Activated naive CD4-positive, alpha-beta T cell treated with anti-CD3 and anti-CD28 coated beads for 36 hours (primary cell): ENCODE measurements at places on chromosomes 12 and 14. TPM values are rescaled to one million over a fixed set of nuclear protein-coding genes. Genes with fewer than 3 reads are reported as not detected.

DNA sequence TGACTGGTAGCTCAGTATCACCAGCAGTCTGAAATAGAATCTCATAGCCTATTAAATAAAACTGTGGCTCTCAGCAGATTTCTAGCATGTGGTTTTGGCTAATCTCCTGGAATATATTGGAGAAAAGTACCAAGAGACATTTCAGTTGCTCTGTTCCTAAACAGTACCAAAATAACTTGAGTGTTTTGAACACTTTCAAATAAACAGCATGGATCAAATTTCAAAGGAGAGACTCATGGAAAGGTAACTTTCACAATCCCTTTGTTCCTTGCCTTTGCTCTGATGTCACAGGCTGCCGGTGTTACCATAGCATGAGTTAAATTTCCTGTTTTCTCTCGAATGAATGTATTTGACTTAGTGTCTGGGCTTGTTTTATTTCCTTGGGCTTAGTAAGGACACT, 3.4 kb downstream of the ARG2 start:
- DNase-seq: peak; percentile 54
- peak overlapping the region; percentile 91 for H3K27ac ChIP-seq
- H3K27me3 ChIP-seq: peaks cover 4% of the 10 kb centered on the region
- H3K4me3 ChIP-seq: peak overlapping the region; percentile 27
- peaks cover 2% of the 10 kb centered on the region for H3K36me3 ChIP-seq
- H3K4me1 ChIP-seq: peaks cover 42% of the 10 kb centered on the region

DNA sequence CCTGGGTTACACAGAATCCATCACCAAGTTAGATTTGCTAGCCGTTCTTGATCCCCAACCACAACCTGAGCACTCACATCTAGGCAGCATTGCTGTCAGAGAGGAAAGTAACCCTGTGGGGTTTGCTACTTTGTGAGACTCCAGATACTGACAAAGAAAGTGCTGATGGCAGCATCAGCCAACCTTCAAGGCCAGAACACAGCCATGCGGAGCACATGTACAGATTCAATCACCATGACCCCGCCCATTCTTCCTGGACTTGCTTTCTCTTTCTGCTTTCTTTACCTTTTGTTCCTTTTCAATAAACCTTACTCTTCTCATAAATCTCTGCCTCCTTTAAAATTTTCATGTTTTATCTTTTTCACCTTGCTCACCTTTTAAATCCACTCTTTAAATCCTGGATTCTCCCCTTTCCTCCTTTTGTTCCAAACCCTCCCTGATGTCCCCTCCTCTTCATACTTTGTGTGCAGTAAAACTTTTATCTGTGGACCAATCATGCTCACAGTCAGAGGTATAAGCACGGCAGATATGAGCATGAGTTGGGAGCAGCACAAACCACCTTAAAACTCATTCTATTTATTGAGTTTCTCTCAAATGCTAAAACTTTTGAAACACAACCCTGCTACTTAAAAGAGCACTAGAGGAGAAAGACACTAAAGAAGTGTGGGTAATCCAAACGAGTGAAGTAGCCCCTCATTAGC, 21.9 kb upstream of the CERS5 start:
- peak overlapping the region; percentile 34 for H3K4me3 ChIP-seq
- H3K36me3 ChIP-seq: peaks cover 5% of the 10 kb centered on the region
- DNase-seq: peak; percentile 43
- H3K4me1 ChIP-seq: peaks cover 29% of the 10 kb centered on the region

The SOCS2 gene
- total RNA-seq: 15.9 TPM

GRCh38 chr12:57535764-57536596, 11.0 kb downstream of the DCTN2 start:
- no peaks in the 10 kb centered on the region for H3K27me3 ChIP-seq
- peaks cover 17% of the 10 kb centered on the region for H3K36me3 ChIP-seq
- no peak for DNase-seq
- H3K27ac ChIP-seq: no peak overlapping the region
- H3K4me1 ChIP-seq: no peaks in the 10 kb centered on the region
- H3K4me3 ChIP-seq: no peak overlapping the region

The MRPS35 gene
- total RNA-seq: 57.6 TPM

The ALX1 gene
- not detected for total RNA-seq

DNA sequence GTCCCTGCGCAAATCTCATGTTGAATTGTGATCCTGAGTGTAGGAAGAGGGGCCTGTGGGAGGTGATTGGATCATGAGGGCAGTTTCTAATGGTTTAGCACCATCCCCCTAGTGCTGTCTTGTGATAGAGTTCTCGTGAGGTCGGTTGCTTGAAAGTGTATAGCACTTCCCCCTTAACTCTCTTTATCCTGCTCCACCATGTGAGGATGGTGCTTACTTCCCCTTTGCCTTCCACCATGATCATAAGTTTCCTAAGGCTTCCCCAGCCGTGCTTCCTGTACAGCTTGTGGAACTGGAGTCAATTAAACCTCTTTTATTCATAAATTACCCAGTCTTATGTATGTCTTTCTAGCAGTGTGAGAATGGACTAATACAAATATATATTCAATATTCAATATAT, 303.7 kb upstream of the SEL1L start:
- DNase-seq: no peak
- H3K27ac ChIP-seq: no peak overlapping the region
- H3K4me1 ChIP-seq: no peaks in the 10 kb centered on the region
- H3K4me3 ChIP-seq: no peak overlapping the region
- no peaks in the 10 kb centered on the region for H3K27me3 ChIP-seq
- no peaks in the 10 kb centered on the region for H3K36me3 ChIP-seq

GRCh38 chr12:107277855-107278254, 184.5 kb upstream of the CRY1 start:
- no peak overlapping the region for H3K4me3 ChIP-seq
- peaks cover 2% of the 10 kb centered on the region for H3K27me3 ChIP-seq
- H3K27ac ChIP-seq: no peak overlapping the region
- H3K36me3 ChIP-seq: peaks cover 1% of the 10 kb centered on the region

The CPNE6 gene
- total RNA-seq: not detected

DNA sequence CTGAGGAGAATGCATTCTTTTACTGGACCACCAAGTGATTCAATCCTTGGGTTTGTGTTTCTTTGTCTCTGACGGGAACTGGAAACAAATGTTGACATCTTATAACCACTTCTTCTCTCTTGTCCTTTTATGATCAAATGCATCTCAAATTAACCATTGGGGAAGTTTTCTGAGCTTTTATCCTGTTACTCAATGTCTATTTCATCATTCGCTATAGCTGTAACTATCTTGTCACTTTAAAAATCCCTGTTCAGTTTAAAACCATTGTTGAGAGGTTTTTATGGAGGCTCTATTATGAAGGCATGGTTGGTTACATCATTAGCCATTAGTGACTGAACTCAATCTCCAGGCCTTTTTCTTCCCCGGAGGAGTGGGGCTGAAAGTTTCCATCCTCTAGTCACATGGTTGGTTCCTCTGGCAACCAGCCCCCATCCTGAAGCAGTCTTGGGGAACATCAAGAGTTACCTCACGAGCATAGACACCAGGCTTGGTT, 2.7 kb upstream of the CLEC6A start:
- DNase-seq: no peak
- H3K27ac ChIP-seq: no peak overlapping the region

- peaks cover 4% of the 10 kb centered on the region for H3K36me3 ChIP-seq
- no peaks in the 10 kb centered on the region for H3K27me3 ChIP-seq
- peak; percentile 67 for DNase-seq
Measured at GRCh38 chr12:92928421-92928961, 604 bp downstream of the EEA1 start.

GRCh38 chr12:62466594-62467491, at the start of gene MON2:
TSS of gene MON2 (plus strand) at chr12:62466826. CDS start at chr12:62467208, 382 bp downstream.
- peaks cover 2% of the 10 kb centered on the region for H3K36me3 ChIP-seq
- DNase-seq: peak; percentile 87
- H3K4me3 ChIP-seq: peak within 1 kb of the TSS; percentile 74
- H3K27me3 ChIP-seq: no peaks in the 10 kb centered on the region
- H3K27ac ChIP-seq: peak within 1 kb of the TSS; percentile 88

DNA sequence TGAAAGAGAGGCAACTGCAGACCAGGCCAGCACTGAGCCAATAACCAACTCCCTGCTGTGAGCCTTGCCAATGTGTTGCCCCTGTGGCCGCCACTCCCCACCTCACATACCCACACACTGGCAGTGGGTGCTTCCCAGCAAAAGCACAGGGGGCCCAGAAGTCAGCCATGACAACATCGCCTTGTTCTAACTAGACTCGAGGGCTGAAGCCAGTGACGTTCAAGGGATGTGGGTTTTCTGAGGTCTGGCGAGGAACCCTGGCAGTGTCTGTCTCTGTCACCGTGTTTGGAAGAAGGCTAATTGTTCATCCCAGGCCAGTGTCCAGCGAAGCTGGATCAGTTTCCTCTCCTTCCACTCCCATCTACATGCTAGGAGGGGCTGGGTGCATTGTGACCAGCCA, 311.8 kb upstream of the AMIGO2 start:
- DNase-seq: peak; percentile 88
- peak overlapping the region; percentile 77 for H3K4me3 ChIP-seq
- peaks cover 90% of the 10 kb centered on the region for H3K4me1 ChIP-seq

DNA sequence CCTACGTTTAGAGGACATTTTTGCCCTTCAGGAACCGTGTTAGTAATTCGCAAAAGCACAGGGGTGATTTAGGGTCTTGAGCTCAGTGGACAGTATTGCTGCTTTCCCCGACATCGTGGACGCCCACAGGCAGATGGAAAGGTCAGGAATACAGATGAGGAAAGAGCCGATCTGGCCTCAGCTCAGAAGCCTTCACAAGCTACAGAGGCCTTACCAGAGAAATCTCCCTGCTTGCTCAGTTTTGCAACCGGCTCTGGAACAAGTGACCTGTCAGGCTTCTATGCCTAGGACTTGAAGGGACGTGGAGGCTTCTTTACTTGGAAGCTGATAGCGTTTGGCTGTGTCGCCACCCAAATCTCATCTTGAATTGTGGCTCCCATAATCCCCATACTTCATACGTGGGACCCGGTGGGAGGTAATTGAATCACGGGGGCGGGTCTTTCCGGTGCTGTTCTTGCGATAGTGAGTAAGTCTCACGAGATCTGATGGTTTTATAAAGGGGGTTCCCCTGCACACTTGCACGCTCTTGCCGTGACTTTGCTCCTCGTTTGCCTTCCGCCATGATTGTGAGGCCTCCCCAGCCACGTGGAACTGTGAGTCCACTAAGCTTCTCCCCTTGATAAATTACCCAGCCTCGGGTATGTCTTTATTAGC, 332.5 kb downstream of the MED13L start:
- no peaks in the 10 kb centered on the region for H3K27me3 ChIP-seq
- H3K4me3 ChIP-seq: no peak overlapping the region
- H3K4me1 ChIP-seq: no peaks in the 10 kb centered on the region
- no peak overlapping the region for H3K27ac ChIP-seq
- H3K36me3 ChIP-seq: peaks cover 2% of the 10 kb centered on the region

GRCh38 chr12:5192726-5193125, 149.0 kb downstream of the KCNA5 start:
- no peak overlapping the region for H3K4me3 ChIP-seq
- H3K4me1 ChIP-seq: no peaks in the 10 kb centered on the region
- no peaks in the 10 kb centered on the region for H3K36me3 ChIP-seq
- H3K27ac ChIP-seq: no peak overlapping the region
- H3K27me3 ChIP-seq: peaks cover 4% of the 10 kb centered on the region

DNA sequence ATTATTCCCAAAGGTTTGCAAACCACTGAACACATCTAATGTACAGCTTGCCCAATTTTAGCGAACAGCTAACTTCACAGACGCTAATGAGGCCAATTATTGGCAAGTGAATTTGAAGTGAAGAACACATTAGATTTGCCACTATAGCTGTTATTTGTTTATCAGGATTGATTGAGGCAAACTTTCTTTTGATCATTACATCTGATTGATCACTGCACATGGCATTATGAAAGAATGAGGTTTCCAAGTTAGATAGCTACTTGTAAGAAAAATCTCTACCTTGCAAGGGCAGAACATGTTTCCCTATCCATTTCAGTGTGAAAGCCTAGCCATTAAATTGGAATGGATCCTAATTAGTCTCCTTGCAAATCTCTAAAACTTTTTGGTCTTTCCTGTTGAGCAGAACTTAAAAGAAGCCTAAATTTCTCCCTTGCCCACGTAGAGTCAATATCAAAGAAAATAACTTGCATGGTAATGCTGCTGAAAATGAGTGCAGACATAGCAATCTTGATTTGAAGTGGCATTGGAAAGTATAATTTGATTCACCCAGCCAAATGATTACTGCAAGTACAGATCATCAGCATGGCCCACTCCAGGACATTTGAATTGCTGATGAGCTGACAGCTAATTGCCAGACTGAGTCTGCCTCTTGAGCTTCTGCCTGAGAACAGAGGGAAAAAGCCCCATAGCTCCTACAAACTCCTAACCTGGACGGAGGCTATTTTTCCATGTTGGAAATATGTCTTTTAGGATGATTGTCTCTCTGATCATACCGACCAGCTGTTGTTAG, 98.6 kb downstream of the TPH2 start:
- no peak overlapping the region for H3K27ac ChIP-seq
- no peak overlapping the region for H3K4me3 ChIP-seq
- no peak for DNase-seq

- DNase-seq: no peak
- H3K36me3 ChIP-seq: no peaks in the 10 kb centered on the region
- no peaks in the 10 kb centered on the region for H3K4me1 ChIP-seq
- H3K27me3 ChIP-seq: peaks cover 19% of the 10 kb centered on the region
Measured at GRCh38 chr12:106150555-106150954, 11.8 kb upstream of the NUAK1 start.

GRCh38 chr12:16198884-16199283, 78.6 kb downstream of the SLC15A5 start:
- H3K4me3 ChIP-seq: no peak overlapping the region
- no peak for DNase-seq
- H3K27me3 ChIP-seq: no peaks in the 10 kb centered on the region
- no peaks in the 10 kb centered on the region for H3K4me1 ChIP-seq
- H3K36me3 ChIP-seq: no peaks in the 10 kb centered on the region
- no peak overlapping the region for H3K27ac ChIP-seq

DNA sequence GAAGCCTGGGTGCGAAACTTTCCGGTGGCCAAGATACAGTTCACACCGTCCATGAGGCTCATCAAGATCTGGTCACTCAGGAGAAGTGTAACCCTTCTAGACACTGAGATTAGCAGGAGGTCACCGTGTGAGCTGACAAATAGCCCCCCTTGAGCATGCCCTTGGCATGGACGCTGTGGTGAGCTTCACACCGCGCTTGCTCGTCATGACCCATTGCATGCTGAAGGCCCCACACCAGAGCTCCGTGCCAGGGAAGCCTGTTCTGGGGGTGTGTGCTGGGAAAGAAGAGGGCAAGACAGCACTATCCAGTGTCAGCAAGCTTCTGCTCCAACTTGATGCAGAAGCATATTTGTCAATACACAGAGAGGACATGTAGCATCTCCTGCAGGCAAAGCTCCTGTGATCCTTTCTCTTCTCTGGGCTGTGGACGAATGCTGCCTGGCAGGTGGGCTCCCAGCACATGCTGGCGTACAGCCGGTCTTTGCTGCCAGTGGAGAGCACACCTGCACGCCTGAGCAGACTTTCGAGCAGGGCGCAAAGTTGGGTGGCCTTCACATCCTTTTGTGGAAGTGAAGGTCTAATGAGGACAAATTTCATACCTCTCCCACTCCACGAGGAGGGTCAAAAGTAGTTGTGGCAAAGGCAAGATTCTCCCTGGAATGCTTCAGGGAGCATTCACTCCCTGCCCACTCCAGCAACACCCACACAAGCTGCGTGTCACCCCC, 126.9 kb upstream of the FKBP4 start:
- H3K27me3 ChIP-seq: no peaks in the 10 kb centered on the region
- no peak overlapping the region for H3K27ac ChIP-seq
- no peak for DNase-seq
- no peaks in the 10 kb centered on the region for H3K4me1 ChIP-seq
- H3K4me3 ChIP-seq: no peak overlapping the region

- peaks cover 10% of the 10 kb centered on the region for H3K27me3 ChIP-seq
- no peak overlapping the region for H3K4me3 ChIP-seq
- H3K36me3 ChIP-seq: no peaks in the 10 kb centered on the region
- H3K27ac ChIP-seq: no peak overlapping the region
- H3K4me1 ChIP-seq: no peaks in the 10 kb centered on the region
Measured at GRCh38 chr12:117228239-117228638, 38.0 kb upstream of the FBXO21 start.

The PIWIL1 gene
- total RNA-seq: not detected

The NANOG gene
- not detected for total RNA-seq

The KRT6C gene
- not detected for total RNA-seq

The OTX2 gene
- not detected for total RNA-seq

The PEBP1 gene
- total RNA-seq: 120 TPM

The MGAT2 gene
- total RNA-seq: 20.7 TPM
